ENCODE measurements at places on chromosomes 6 and 20. TPM values are rescaled to one million over a fixed set of nuclear protein-coding genes. Genes with fewer than 3 reads are reported as not detected.

DNA sequence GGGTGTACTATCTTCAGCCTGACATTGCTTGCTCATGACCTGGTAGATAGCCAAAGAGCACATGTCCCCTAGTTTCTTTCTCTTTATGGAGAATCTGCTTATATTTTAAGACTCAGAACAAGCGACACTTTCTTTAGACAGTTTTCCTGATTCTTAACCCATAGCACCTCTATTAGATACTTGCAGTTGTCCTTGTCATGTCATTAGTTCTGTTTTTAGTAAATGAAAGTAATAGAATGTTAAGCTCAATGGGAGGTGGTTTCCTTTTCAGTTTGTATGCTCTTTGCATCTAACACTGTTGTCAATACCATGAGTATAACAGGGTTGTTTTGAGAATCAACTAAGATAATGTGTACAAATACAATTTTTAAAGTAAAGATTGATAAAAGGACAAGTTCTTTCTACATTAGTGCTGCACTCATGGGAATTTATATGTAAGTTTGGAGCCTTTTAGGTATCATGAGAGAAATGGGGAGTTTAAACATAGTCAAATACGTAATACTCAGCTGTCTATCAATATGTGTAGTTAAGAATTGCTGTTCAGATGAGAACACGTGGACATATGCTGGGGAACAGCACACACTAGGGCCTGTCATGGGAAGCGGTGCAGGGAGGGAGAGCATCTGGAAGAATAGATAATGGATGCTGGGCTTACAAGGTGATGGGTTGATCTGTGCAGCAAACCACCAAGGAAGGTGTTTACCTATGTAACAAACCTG is 124.3 kb downstream of the GRM1 start:
- DNase-seq = no peak

DNA sequence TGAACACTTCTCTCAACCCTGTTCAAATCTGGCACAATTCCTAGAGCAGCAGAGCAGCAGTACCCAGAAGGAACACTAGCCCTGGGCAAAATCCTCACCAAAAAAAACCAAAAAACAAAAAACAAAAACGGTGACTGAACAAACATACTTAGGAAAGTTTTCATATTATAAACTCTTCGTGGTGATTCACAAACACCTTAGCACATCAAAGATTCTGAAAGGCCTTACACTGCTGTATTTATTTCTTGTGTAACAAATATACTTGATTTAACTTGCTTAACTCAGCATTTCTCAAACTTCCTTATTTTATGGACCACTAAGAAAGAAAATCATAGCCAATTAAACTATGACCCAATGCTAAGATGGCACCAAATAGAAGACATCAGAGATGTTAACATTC is 57.8 kb upstream of the RREB1 start:
- no peak for DNase-seq

Gene SLC17A1
- total RNA-seq = 18.4 TPM

Gene ZNF322
- 12.9 TPM for total RNA-seq

Gene ME1
- total RNA-seq = 45.3 TPM

- no peak for DNase-seq
Measured at GRCh38 chr20:46028772-46029371, at the start of gene SLC12A5. TSS of gene SLC12A5 (plus strand) at chr20:46029215. CDS start at chr20:46029345, 130 bp downstream.

- DNase-seq = no peak
Measured at GRCh38 chr6:143539734-143540133, 28.2 kb upstream of the FUCA2 start.

DNA sequence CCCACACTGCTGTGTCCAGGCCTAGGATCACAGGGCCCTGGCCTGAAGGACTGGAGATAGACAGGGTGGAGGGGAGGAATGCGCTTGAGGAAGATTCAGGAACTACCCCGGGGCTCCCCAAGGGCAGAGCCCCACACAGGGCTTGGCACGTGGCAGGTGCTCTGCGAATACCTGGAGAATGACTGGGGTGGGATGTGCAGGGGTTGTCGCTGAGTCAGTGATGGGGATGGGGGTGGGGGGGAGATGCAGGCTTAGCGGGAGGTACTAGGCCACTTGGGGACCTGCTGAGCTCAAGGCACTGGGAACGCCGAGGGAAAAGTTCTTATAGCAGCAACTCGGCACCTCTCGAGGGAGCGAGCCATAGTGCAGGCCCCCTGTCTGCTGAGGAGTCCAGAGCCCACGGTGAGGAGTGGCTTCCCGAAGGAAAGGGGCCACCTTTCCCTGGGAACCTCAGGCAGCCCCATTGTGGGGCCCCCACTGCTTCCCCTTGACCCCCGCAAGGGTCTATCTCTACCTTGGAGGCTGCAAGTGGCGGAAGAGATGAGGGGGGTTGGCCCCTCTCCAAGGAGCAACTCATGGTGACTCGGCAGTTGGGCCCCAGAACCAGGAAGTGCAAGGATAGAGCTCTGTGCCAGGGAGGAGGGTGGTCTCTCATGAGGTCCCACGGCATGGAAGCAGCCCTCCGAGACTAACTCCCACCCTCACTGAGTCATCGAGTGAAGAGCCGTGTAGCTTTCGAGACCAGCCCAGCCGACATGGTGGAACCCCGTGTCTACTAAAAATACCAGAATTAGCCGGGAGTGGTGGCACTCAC is 33.1 kb downstream of the SRC start:
- DNase-seq = no peak

GRCh38 chr20:50885781-50886180 is 45.5 kb downstream of the ADNP start:
- no peak for DNase-seq

DNA sequence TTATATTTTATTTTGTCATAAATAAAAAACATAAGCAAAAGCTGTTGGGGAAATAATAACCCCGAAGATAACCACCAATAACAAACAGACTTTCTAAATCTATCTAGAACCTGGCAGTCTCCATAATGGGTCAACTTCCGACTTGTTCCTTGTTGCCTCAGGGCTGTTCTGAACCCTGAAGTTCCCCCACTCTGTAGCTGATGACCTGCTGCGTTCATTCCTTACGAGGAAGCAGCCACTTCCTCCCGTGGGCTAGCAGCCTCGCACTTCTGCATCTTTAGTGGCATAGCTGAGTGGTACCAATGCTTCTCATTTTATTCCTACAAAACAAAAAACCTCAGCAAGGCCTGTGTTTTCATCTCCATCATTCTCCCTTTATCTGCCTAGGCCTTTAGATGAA is 103.0 kb downstream of the PLEKHG1 start:
- no peak for DNase-seq

Gene CRYBG1
- total RNA-seq = 16.3 TPM

Gene GRM1
- total RNA-seq = not detected

GRCh38 chr6:157768863-157769551 is 54.0 kb upstream of the SNX9 start:
- DNase-seq = no peak

Gene LRRC73
- total RNA-seq = 0.35 TPM

DNA sequence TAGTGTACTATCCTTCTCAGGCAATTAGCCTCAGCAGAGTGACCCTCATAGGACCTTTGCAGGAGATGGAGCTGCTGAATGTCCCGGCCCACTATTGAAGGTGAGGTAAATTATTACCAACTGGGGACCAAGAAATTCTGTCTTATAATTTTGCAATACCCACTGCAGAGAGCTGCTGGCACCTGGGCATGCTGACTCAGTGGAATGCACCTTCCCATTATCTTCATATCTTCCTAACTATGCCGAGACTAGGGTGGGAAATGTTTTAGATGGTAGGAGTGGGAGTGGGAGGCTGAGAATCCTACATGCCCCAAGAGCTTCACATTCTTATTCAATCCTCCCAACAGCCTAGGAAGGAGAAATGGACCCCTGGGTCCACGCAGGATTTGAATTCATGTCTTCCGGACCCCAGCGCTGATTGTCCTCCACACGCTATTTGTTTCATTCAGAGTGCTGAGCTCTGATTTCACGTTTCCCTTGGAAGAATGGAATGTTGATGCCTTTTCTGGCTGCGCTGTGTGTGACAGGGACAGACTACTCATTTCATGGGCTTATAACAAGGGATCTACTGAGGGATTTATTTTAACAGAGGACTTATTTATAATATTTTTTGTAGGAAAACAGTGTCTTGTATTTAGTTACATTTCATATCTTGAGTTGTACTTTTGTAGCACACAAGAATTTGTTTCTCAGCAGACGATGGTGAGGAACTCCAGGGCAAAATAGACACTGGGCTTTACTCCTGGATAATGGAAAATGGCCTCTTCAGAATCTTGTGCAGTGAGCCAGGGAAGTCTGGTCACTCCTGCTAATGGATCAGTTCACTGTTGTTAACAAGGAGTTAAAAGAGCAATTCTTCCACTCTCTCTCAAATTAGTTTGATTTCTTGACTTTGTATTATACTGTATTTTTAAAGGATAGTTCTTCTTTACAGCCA is 66.4 kb downstream of the FYN start:
- DNase-seq = peak; percentile 77

Gene SSTR4
- not detected for total RNA-seq

Gene HAO1
- not detected for total RNA-seq

Gene BTNL2
- total RNA-seq = not detected

Gene CST4
- not detected for total RNA-seq

DNA sequence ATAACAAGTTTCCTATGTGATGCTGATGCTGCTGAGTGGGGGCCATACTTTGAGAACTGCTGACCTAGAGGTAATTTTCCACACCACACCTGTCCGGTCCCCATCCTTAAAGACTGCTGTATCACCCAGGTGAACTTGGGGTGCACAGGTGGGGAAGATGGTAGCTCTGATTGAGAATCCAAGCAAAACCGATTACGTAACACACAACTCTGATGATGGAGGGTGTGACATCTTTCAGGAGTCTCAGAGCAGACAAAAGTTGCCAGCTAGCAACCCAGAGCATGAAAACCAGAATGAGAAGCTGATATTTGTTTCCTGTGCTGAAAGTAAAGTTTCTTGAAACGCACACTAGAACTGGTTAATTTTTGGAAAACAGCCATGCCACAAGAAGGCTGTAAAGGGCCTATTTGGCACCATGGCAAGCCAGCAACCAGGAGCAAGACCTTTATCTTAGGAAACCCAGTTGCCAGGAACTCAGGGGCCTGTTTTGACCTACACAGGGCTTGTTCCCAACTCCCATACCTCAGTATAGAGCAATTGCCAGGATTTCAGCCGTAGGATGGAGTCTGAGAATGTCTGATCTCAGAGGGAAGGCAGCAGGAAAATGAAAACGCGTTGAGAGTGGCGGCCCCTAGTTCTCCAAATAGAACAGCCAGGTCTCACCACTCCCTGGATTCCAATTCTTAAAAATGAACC is 21.6 kb upstream of the TBC1D7 start:
- no peak for DNase-seq

- DNase-seq = no peak
Measured at GRCh38 chr20:62014488-62014775, 51.2 kb downstream of the TAF4 start.

Gene SLCO4A1
- 30.7 TPM for total RNA-seq

GRCh38 chr6:170152989-170153388 is 137.9 kb downstream of the DLL1 start:
- peak; percentile 70 for DNase-seq

- no peak for DNase-seq
Measured at GRCh38 chr6:8578006-8578405, 142.7 kb upstream of the SLC35B3 start.

Gene WASF1
- total RNA-seq = 22.8 TPM

DNA sequence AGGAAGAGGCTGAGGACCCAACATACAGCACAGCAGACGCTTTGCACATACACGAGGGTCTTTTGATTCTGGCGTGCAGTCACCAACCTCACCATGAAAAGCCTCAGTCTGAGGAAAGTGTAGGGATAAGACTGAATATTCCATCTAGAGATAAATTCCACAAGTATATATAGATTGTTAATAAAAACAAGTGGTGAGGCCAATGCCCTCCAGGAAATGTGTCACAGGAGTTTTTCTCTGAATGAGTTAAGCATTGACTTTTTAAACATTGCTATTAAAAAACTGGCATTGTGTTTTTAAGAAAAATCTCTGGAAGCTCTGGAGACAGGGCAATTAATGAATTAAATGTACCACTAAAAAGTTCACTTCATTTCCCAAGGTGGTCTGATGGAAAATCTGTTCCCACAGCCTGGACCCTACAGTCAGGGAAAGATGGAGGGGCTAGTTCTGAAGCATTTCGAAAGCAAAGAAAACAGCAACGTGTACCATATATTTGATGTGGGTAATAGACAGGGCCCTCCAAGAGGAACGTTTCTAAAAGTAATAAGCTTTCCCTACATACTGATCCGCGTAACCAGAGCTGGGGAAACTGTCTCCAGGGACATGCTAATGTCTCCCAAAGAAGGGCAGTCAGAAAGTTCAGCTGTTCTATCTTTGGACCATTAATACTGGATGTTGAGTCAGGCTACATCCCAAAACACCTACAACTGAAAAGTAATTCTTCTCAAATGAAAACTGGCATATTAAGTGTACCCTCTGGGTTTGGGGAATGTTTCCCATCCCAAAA is 301.1 kb downstream of the FOXC1 start:
- DNase-seq = peak; percentile 53

- no peak for DNase-seq
Measured at GRCh38 chr6:67353861-67354260, 1281.2 kb upstream of the ADGRB3 start.

DNA sequence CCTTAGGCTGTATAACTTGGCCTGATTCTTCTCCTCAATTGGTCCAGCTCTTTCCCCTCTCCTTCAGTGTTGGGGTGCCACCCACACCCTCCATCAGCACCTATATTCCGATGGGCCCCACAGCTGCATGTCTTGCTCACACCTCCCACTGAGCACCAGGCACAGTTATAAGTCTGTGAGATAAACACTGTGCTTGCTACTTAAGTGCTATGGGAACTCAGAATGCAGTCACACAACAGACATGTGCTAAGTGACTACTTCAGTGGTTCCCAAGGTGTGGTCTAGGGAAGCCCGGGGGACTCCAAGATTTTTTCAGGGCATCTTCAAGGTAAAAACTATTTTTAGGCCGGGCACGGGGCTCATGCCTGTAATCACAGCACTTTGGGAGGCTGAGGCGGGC is 7.3 kb downstream of the ZC3H12D start:
- no peak for DNase-seq

DNA sequence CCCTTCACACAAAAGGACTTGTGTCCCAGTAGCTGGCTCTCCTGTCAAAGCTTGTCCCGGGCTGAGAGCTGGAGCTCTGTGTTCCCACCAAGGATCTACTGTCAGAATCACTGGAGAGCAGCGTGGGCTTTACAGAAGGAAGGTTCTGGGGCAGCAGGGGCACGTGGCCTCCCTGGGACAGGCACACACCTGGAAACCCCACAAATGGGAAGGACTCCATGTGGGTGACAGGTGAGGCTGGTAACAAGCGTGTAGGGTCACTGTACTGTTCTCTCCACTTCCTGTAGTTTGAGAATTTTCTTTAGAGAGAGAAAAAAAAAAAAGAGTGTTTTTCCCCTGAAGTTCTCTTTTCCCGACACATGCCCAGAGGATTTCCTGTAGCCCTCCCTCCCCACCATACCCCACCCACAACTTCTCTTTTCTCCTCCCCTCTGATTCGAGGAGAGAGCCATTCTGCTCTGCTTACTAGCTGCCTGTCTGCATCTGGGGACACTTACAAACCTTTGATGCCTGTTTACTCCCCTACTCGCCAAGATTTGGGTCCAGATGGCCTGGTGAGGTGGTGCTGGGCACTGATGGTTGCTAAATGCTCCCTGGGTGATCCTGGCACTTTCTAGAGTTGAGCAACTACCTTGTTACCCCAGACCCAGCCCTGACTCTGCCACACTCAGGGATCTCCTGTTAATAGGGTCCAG is 84.1 kb upstream of the SIRPA start:
- peak; percentile 23 for DNase-seq

Gene LGSN
- 0.10 TPM for total RNA-seq

Gene OR2W1
- not detected for total RNA-seq

GRCh38 chr20:61499859-61500554 is 247.9 kb downstream of the CDH4 start:
- peak; percentile 57 for DNase-seq

Measured in renal cortical epithelial cell (primary cell).